ENCODE measurements at places on chromosomes 4 and X. TPM values are rescaled to one million over a fixed set of nuclear protein-coding genes. Genes with fewer than 3 reads are reported as not detected.

DNA sequence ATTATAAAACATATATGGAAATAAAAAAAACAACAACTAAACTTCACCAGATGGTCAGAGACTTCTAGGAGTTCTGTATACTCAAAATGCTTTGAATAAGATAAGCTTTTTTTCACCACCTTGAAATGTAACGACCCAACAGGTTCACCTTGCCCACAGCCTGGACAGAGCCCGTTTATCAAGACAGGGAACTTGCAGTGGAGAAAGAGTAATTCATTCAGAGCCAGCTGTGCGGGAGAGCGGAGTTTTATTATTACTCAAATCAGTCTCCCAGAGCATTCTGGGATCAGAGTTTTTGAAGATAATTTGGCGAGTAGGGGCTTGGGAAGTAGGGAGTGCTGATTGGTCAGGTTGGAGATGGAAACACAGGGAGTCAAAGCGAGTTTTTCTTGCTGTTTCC lies 38.5 kb downstream of the AGA start:
- H3K27ac ChIP-seq: no peak overlapping the region
- no peaks in the 10 kb centered on the region for H3K4me1 ChIP-seq
- no peak overlapping the region for H3K4me3 ChIP-seq
- no peak for DNase-seq
- H3K36me3 ChIP-seq: no peaks in the 10 kb centered on the region

FRAS1 gene
- polyA plus RNA-seq: 43.0 TPM

GRCh38 chr4:1475277-1476139 lies 69.3 kb upstream of the NKX1-1 start:
- H3K4me1 ChIP-seq: peaks cover 6% of the 10 kb centered on the region
- no peak for DNase-seq
- no peaks in the 10 kb centered on the region for H3K36me3 ChIP-seq
- H3K27me3 ChIP-seq: peaks cover 47% of the 10 kb centered on the region
- no peak overlapping the region for H3K27ac ChIP-seq

PRDM8 gene
- 0.41 TPM for polyA plus RNA-seq

DNA sequence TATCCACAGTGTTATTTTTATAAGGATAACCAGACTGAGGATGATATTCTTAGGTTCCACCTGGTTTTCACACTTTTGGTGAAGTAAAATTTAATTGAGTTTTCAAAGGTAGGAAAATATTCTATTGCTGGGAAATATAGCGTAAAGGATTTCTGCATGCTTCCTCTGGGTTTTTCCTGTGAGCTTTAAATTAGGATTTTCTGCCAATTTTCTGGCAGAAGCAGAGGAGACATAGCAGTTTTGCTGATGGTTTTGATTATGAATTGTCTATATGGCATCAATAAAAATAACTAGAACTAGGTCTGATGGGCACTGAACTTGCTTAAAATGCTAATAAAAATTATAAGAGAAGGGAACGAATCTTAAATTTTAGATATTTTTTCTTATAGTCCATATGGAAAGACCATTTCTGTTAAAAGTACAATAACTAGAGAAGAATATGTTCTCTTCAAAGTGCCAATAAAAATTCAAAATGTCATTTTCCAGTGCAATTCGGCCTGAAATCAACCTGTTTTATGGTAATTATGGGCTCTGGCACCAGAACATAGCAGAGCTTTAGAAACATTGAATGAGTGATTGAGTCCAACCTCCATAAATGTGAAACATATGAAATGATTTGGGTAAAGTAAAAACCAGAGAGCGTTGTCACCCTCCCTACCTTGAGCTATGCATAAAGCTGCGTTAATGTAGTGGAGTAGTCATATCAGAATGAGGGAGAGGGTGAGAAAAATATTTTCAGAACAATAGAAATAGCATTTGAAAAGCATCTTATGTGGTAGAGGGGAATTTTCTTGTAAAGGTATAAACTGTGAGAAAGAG lies 279.7 kb downstream of the SPRY1 start:
- no peak overlapping the region for H3K4me3 ChIP-seq
- no peak for DNase-seq
- no peaks in the 10 kb centered on the region for H3K27me3 ChIP-seq
- peak overlapping the region; percentile 11 for H3K27ac ChIP-seq
- H3K36me3 ChIP-seq: no peaks in the 10 kb centered on the region

TXK gene
- 5.0 TPM for polyA plus RNA-seq

DNA sequence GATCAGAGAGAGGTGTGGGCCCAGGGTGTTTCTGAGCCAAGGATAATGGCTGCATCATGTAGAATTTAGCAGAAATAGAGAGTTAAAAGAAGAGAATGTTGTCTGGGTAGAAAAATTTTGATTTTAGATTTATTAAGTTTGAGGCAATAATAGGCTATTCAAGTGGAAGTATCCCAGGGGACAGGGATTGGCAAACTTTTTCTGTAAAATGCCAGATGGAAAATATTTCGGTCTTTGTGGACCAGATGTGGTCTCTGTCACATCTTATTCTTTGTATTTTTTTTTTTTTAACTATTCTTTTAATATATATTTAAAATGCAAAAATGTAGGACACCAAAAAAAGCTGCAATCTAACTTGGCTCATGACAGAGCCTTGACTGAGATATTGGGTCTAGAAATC lies 33.1 kb downstream of the IL15 start:
- no peaks in the 10 kb centered on the region for H3K4me1 ChIP-seq
- no peaks in the 10 kb centered on the region for H3K36me3 ChIP-seq
- H3K4me3 ChIP-seq: no peak overlapping the region
- DNase-seq: no peak
- no peaks in the 10 kb centered on the region for H3K27me3 ChIP-seq

All from left lung (tissue), 14 donors.